NB4 (cell line): ENCODE measurements at places on chromosomes 7 and 10.

- peak; percentile 49 for DNase-seq
These were observed 50.5 kb downstream of the STK32C start for GRCh38 chr10:132257271-132257670.

DNA sequence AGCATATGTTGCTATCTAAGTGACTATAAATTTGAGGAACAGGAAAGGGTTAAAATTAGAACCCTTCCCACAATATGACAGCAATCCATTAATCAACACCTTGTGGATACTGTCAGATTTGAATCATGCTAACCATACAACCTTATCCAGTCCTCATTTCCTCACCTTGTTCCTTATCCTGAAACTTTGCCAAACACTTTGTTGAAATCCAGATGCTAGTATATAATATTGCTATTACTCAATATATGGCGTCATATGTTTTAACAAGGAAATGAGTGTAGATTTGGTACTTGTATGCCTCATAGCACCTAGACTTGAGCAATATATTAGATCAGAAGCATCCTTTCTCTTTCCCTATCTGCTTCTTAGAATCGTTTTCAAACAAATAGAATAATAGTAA, 66.3 kb upstream of the SLC25A13 start:
- no peak for DNase-seq

- DNase-seq = no peak
These were observed 24.5 kb downstream of the SSMEM1 start for GRCh38 chr7:130232209-130232608.

GRCh38 chr10:49585387-49585786, 24.7 kb upstream of the SLC18A3 start:
- no peak for DNase-seq

DNA sequence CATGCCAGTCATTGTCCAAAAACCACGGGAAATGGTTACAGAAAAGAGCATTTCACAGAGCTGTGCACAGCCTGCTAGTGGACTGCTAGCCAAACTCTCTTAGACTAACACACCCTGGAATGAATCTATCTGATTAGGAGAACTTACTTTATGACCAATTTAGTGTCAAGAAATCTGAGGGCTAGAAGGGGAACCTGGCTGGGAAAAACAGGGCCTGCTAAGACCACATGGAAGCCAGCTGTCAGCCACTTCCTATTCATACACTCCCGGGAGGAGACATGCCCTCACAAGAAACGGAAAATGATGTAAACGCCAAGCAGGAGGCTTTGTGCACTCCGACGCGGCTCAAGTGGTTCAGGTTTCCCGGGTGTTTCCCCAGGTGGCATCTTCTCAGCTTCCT, 54.8 kb downstream of the MPP7 start:
- peak; percentile 37 for DNase-seq

GRCh38 chr10:91798649-91799611, 704 bp downstream of the TNKS2 start:
- DNase-seq = peak; percentile 83

GRCh38 chr10:111109501-111110242, 32.8 kb downstream of the ADRA2A start:
- no peak for DNase-seq

DNA sequence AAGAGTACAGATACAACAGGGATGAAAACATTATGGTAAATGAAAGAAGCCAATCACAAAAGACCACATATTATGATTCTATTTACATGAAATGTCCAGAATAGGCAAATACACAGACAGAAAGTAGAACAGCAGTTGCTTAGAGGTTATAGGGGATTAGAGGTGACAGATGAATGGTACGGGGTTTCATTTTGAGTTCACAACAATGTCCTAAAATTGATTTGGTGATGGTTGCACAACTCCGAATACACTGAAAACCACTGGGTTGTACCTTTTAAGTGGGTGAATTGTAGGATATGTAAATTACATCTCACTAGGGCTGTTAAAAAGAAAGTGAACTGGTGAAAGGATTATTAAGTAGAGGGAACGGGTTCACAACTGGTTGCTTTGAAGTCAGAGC, 76.3 kb upstream of the MRLN start:
- DNase-seq = no peak

- DNase-seq = peak; percentile 31
These were observed 152.0 kb downstream of the HDAC9 start for GRCh38 chr7:18647582-18647981.

DNA sequence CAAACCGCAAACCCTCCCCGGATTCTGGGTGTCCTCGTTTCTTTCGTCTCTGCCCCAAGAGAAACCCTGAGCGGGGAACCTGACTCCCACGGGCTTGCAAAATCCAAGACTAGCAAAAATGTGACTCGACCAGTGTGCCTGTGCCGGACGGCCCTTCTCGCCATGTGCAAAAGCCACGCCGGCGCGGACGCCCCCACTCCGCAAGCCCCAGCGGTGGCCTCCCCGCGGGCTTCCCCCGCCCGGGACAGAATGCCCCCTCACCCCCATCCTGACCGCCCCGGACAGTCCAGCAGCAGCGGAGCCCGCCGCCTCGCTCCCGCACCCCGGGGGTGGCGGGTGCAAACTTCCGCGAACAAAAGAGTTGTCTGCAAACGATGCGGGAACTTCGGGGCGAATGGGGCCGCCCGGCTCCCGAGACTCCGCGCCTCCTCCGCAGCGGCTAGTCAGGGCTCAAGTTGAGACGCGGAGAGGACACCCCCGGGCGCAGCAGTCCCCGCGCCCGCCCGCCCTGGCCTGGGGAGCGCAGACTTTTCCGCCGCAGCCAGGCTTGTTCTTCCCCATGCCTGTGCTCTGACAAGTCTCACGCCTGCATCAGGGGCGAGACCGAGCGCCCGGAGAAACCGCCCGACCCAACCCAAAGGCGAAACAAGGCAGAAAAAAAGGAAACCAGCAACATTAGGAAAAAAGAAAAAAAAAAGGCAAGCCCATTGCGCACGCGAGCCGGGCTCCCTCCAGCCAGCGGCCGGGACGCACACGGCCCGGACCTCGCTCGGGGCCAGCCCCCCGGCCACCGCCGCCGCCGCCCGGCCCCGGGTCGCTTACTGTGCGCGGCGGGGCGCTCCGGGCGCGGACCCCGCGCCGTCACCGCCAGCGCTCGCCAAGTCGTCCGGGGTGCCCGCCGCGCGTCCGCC, 732 bp downstream of the FAM53B start:
- peak; percentile 88 for DNase-seq

DNA sequence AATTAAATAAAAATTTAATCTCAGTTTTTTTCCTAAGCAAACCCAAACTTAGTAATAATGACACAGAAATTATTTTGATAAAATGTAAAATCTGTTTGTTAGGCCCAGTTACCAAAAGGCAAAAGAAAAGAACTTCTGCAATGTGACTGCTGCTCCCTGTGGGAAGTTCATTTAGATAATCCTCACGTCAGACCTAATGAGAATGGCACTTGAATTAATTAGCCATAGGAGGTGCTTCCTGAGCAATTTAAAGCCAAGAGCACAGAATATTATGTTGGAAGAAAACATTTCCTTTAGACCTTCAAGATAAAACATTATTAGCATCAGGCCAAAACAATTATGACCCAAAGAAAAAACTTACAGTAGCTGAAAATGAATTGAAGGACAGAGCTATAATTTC, 19.4 kb downstream of the SPAM1 start:
- no peak for DNase-seq

- DNase-seq = no peak
These were observed 201.8 kb downstream of the XPNPEP1 start for GRCh38 chr10:109721453-109722064.
